ENCODE measurements at places on chromosomes 2 and 18. TPM values are rescaled to one million over a fixed set of nuclear protein-coding genes. Genes with fewer than 3 reads are reported as not detected.

Gene KCNIP3
- 2.0 TPM for total RNA-seq

Gene CYP27C1
- not detected for total RNA-seq

Gene CFAP53
- total RNA-seq, result 0.34 TPM

Gene RAPH1
- 6.2 TPM for total RNA-seq

Gene SLC25A12
- 12.9 TPM for total RNA-seq

Gene CIDEA
- total RNA-seq, result 0.84 TPM

Gene UGT1A10
- not detected for total RNA-seq

Gene PRKAG3
- not detected for total RNA-seq

Gene MYO1B
- total RNA-seq, result 41.3 TPM

Gene GRP
- total RNA-seq, result not detected

Gene OTOF
- not detected for total RNA-seq

Gene ANAPC1
- total RNA-seq, result 47.2 TPM

Gene SCYGR6
- total RNA-seq, result not detected

Gene REG3A
- not detected for total RNA-seq

Gene GPR39
- 3.7 TPM for total RNA-seq

Gene LOXHD1
- not detected for total RNA-seq

Gene SLC16A14
- total RNA-seq, result 1.0 TPM

Gene RIT2
- not detected for total RNA-seq

Gene NT5C1B
- total RNA-seq, result not detected

Gene FBLN7
- total RNA-seq, result 1.0 TPM

Gene PAIP2B
- 0.67 TPM for total RNA-seq

Gene FAM98A
- 45.6 TPM for total RNA-seq

Gene CFAP65
- total RNA-seq, result not detected

Gene MC2R
- total RNA-seq, result not detected

Gene ALPI
- not detected for total RNA-seq

Gene TAF1B
- total RNA-seq, result 10.3 TPM

Gene DHRS9
- not detected for total RNA-seq

Gene LYPD6B
- not detected for total RNA-seq

Gene DTNA
- total RNA-seq, result 8.3 TPM

Gene TRIM43B
- total RNA-seq, result not detected

Gene SERPINB3
- not detected for total RNA-seq

Gene AFF3
- total RNA-seq, result 11.3 TPM

Gene CDK5R2
- not detected for total RNA-seq

Gene HOXD3
- total RNA-seq, result not detected

Gene NOL4
- not detected for total RNA-seq

Gene WNT6
- not detected for total RNA-seq

Gene TXNDC2
- total RNA-seq, result not detected

Gene ALLC
- not detected for total RNA-seq

Gene FBXO15
- total RNA-seq, result 0.34 TPM

Gene RNF125
- total RNA-seq, result 0.30 TPM

Gene CD28
- not detected for total RNA-seq

Gene SCN2A
- total RNA-seq, result 1.2 TPM

Gene PROM2
- 0.17 TPM for total RNA-seq

Gene TFPI
- 140 TPM for total RNA-seq

Gene ANKRD53
- total RNA-seq, result 2.2 TPM

Gene PRSS56
- not detected for total RNA-seq

Gene GALNT13
- 0.15 TPM for total RNA-seq

Gene HOXD11
- not detected for total RNA-seq

Gene MROH2A
- total RNA-seq, result not detected

Gene CD8A
- not detected for total RNA-seq

Gene AGFG1
- total RNA-seq, result 44.9 TPM

Gene MAP3K20
- total RNA-seq, result 29.0 TPM

Data from bronchus fibroblast of lung (primary cell).